ENCODE measurements at places on chromosomes 2 and 18. TPM values are rescaled to one million over a fixed set of nuclear protein-coding genes. Genes with fewer than 3 reads are reported as not detected.

DNA sequence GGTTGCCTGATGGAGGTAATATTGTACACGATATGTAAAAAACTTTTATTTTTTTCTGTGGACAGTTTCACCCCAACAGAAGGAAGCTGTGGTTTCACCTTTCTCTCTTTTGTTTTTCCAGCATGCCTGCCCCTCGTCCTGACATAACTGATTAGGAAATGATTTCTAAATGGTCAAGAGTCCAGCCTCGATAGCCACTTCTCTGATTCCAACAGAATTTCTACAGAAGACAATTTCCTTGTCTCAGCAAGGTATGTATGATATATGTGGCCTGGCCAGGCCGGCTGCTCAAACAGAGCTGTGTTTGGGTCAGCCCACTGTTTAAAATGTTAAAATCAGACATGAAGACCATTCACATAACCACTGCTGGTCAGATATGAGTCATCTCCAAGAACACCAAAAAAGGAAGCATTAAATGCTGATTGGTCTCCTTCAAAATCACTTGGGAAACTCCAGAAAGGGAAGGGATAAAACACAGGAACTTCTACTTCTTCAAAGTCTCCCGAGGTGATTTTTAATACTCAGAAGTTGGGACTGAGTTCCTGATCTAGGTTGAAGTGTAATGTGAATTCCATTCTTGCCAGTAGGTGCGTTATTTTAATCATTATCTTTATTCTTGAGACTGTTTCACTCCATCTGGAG is 22.3 kb downstream of the ATP8B1 start:
- DNase-seq, result peak; percentile 93
- H3K4me3 ChIP-seq, result peak overlapping the region; percentile 9
- peaks cover 66% of the 10 kb centered on the region for H3K4me1 ChIP-seq
- no peaks in the 10 kb centered on the region for H3K36me3 ChIP-seq

The KCNG2 gene
- 0.16 TPM for total RNA-seq

GRCh38 chr2:13110825-13111224 is 394.1 kb downstream of the TRIB2 start:
- H3K4me3 ChIP-seq, result no peak overlapping the region
- peak; percentile 8 for DNase-seq
- no peaks in the 10 kb centered on the region for H3K27me3 ChIP-seq
- no peaks in the 10 kb centered on the region for H3K4me1 ChIP-seq
- no peak overlapping the region for H3K27ac ChIP-seq
- no peaks in the 10 kb centered on the region for H3K36me3 ChIP-seq

The AFF3 gene
- 14.7 TPM for total RNA-seq

The AQP12B gene
- not detected for total RNA-seq

The PLEK gene
- not detected for total RNA-seq

- DNase-seq, result no peak
- no peaks in the 10 kb centered on the region for H3K4me1 ChIP-seq
- no peaks in the 10 kb centered on the region for H3K36me3 ChIP-seq
Observed at GRCh38 chr2:136375017-136375901, 257.3 kb upstream of the CXCR4 start.

DNA sequence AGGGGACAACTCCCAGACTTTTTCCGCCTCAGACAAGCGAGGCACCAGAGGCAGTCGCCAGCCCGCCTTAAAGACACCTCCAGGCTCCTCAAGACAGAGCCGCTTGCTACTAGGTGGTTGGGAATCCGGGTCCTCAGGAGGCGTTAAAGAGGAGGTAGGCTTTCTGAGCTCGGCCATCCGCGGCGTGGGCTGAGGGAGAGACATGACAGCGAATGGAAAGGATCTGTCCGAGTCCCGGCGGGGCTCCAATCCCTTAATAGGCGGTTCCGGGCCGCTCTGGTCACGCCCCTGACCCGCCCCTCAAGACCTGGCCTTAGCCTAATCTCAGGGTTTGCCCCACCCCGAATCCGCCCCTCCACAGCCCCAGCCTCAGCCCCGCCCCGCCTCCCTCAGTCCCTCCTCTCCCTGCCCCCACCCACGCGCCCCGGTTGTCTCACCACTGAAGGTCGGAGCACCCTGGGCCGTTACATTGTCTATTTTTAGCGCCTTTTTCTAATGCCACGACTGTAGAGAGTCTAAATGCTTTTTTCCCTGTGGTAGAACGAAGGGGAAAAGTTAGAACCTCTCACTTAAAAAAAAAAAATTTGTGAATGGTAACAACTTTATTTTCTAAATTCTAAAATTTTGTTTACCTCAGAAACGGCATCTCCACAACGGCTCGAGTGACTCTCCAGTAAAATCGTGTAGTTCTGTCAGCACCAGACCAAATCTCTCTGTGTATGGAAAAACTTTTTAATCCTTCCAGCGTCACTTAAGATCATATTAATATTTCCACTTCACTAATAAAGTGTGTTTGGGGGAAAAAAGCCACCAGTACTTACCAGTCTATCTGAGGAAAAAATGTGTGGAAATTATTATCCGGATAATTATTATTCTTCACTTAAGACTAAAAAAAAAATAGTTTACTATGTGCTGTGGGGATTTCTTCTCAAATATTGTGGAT is at the start of gene RAD51AP2:
RAD51AP2 (minus strand) TSS at position 229 of the 943 bp plus-strand sequence; CDS start at position 204, 25 bp downstream.
- H3K27ac ChIP-seq, result peak within 1 kb of the TSS; percentile 69
- peak; percentile 89 for DNase-seq
- peak within 1 kb of the TSS; percentile 62 for H3K4me3 ChIP-seq
- no peaks in the 10 kb centered on the region for H3K36me3 ChIP-seq
- peaks cover 4% of the 10 kb centered on the region for H3K4me1 ChIP-seq

The PLA2R1 gene
- total RNA-seq, result 10.5 TPM

The IFIH1 gene
- total RNA-seq, result 70.5 TPM

The PRKAG3 gene
- not detected for total RNA-seq

The GYPC gene
- 26.5 TPM for total RNA-seq

DNA sequence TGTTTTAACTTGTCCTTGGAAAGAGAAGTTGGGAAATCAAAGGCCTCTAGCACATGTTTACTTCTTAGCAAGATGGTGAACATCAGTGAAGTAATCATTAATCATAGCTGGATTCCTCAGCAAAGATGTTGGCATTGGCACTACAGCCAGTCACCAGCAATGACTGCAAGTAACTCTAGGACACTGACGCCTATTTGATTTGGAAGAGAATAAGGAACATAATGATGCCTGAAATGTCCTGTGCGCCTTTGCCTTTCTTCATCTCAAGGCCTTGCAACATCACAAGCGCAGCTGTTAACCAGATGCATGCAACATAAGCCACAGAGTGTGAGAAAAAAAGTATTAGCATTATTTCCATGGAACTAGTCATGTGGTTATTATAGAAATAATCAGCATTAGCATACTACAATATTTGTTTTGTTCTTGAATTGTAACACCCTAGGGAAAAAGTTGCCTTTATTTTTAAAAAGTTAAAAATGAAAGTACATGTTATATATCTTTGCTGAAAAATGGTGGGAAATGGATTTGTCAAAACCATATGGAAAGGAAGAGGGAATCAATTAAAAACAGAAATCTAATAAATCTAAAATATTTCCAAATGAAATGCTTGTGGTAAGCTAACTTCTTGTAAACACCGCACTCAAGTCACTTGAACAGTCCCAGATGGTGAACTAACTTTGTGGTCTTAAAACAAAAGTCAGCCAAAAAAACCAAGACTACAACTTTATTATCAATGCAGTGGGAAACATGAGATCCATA is 55.6 kb downstream of the THADA start:
- peaks cover 5% of the 10 kb centered on the region for H3K36me3 ChIP-seq
- H3K27ac ChIP-seq, result peak overlapping the region; percentile 13
- no peaks in the 10 kb centered on the region for H3K27me3 ChIP-seq
- DNase-seq, result peak; percentile 88

The RASGRP3 gene
- total RNA-seq, result 2.0 TPM
